ENCODE measurements at places on chromosomes 5 and 9.

- DNase-seq, result no peak
Measured at GRCh38 chr9:37943345-37944265, 39.7 kb upstream of the SLC25A51 start.

DNA sequence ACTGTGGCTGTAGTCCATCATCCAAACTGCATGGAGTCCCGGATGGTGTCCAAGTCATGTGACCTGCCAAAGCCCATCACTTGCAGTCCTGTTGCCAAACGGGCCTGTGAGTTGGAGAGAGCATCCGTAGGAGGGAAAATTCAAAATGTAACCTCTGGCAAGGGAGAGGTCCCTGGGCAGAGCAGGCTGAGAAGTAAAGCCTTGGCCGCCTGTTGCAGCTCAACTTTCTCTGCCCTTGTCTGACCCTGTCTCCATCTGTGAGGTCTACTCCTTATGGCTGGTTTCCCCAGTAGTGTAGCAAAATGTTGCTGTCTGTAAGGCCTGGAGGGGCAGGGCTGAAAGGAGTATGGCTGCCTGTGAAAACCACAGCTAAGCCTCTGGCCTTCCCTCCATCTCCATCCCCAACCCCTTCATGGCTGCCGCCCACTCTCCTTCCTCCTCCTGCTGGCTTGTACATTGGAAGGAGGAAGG, 163.5 kb downstream of the SEMA6A start:
- no peak for DNase-seq

- DNase-seq, result no peak
Measured at GRCh38 chr5:68370196-68370595, 154.6 kb downstream of the PIK3R1 start.

DNA sequence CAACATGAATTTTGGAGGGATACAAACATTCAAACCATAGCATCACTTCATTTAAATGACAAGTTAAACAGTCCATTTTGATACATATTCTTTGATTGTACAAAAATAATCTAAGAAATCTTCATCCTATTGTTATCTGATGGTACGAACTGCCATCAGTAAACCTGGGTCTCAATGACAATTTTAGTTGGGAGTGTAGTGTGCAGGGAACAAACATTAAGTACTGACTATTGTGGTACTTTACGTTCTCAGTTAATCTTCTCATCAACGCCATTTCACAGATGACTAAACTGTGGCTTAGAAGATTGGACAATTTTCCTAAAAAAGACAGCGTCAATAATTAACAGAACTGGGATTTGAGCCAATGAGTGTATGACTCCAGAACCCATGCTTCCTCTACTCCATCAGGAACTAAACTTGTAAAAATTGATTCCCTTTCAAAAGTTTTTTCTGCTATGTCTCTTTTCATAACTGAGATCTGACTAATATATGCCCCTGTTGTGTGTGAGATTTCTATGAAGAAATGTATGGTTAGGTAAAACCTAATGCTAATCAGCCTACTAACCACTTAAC, 21.1 kb downstream of the TNPO1 start:
- no peak for DNase-seq

- DNase-seq, result no peak
Measured at GRCh38 chr5:57386958-57387357, 95.7 kb downstream of the ACTBL2 start.
